Amniotic epithelial cell (primary cell): ENCODE measurements at places on chromosomes 5 and 9.

GRCh38 chr9:33459115-33459514 lies 11.7 kb upstream of the AQP3 start:
- no peak for DNase-seq

- peak; percentile 90 for DNase-seq
Observed at GRCh38 chr5:128304088-128304487, 220.5 kb downstream of the SLC12A2 start.

DNA sequence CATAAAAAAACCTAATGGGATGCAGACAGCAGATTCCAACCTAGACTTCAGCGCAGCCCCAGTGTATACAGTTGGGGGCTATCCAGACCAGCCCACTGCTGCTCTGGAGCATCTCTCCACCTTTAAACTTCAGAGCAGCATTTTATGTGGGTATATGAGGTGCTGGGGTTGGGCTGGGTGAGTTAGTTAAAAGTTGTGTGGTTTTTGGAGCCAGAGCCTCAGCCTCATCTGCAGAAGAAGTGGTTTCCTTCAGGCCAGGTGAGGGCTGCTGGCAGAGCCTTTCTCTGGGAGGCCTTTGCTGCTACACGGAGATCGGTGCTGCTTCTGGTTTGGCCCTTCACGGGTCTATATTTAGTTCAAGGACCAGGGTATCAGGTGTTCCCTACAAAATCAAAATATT lies 228.3 kb downstream of the PDZD2 start:
- no peak for DNase-seq

- DNase-seq = no peak
Observed at GRCh38 chr9:16619914-16620520, 250.5 kb downstream of the BNC2 start.

GRCh38 chr5:66144834-66145390 lies 812 bp downstream of the SREK1 start:
- DNase-seq = no peak

DNA sequence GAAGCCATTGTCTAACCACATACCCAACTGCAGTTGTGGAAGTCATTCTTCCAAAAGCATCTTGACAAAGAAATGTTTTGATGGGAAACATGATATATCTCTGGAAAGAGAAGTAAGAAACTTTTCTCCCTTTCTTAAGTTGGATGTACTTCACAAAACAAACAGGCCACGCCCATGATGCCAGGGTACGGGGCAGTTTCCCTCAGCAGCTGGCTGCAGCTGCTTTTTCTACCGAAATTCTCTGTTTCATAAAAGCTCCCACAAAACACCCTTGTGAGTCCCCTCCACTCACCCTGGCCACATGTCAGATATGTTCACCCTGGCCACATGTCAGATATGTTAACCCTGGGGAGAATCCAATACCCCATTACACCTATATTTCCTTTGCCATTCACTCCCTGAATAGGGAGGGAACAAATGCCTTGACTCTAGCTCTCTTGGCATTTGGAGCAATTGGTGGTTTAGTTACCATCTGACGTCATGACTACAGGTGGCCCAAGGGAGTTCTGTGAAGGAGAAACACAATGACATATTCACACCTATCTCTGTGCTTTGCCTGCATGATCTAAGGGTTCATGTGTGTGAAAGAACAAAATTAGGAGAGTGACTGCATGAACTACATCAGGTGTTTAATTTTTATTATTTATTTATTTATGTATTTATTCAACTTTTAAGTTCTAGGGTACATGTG lies 103.0 kb downstream of the AOPEP start:
- DNase-seq = no peak

DNA sequence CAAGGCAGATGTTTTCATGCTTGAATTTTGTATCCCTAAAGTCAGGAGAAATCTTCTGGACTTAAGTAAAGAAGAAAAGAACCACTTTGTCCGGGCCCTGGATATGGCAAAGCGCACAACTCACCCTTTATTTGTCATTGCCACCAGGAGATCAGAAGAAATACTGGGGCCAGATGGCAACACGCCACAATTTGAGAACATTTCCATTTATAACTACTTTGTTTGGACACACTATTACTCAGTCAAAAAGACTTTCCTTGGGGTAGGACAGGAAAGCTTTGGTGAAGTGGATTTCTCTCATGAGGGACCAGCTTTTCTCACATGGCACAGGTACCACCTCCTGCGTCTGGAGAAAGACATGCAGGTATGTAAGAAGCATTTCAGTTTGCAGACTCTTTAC lies 2.3 kb downstream of the TYRP1 start:
- no peak for DNase-seq

DNA sequence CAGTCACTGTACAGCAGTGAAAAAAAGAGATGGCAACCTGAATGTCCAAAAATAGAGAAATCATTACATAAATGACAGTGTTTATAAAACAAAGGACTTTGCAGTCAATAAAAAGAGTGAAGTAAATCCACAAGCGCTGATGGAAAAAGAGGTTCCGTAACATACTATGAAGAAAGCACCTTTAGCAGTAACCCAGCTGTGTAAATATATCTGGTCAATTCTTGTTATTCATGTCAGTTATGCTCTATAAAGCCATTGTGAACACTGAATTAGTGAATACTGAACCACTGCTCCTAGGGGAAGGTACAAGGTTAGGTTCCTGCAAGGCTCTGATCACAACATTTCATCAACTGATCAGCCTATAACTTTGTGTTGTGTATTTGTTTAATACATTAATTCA lies 39.5 kb downstream of the CCNJL start:
- no peak for DNase-seq
